Hair follicular keratinocyte (primary cell): ENCODE measurements at places on chromosomes 16 and 17. TPM values are rescaled to one million over a fixed set of nuclear protein-coding genes. Genes with fewer than 3 reads are reported as not detected.

PIRT gene
- total RNA-seq, result not detected in 2 replicates

CTRB1 gene
- total RNA-seq, result not detected in 2 replicates

MAZ gene
- 108 and 150 TPM in 2 replicates for total RNA-seq

SPECC1 gene
- total RNA-seq, result 47.3 and 64.3 TPM in 2 replicates

ACSM2A gene
- not detected in 2 replicates for total RNA-seq

ZFP3 gene
- total RNA-seq, result 0.30 and 0.94 TPM in 2 replicates
